DND-41 (cell line): ENCODE measurements at places on chromosomes 3 and 15.

DNA sequence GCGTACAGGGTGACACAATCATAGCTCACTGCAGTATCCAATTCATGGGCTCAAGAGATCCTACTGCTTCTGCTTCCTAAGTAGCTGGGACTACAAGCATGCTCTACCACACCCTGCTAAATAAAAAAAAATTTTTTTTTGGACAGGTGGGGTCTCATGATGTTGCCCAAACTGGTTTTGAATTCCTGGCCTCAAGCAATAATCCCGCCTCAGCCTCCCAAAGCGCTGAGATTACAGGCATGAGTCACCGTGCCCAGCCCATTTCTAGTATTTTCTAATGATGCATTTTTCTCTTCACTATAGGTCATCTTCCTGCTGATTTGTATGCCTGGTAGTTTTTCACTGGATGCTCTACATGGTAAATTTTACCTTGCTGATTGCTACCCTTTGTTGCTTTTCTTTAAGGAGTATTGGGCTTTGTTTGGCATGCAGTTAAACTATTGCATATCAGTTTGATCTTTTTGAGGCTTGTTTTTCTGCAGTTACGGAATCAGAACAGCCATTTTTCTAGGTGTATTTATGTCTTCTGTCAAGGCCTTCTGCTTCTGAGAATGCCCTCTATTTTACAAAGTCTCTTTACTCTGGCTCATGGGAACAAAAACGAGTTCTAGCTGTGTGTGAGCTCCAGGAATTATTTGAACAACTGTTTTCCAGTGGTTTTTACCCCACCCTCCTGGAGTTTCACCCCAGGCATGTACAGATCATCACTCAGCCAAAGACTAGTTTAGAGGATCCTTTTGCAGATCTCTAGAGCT lies 14.2 kb upstream of the NPTN start:
- DNase-seq = no peak

GRCh38 chr3:161148832-161149475 lies 43.8 kb upstream of the B3GALNT1 start:
- DNase-seq = no peak

DNA sequence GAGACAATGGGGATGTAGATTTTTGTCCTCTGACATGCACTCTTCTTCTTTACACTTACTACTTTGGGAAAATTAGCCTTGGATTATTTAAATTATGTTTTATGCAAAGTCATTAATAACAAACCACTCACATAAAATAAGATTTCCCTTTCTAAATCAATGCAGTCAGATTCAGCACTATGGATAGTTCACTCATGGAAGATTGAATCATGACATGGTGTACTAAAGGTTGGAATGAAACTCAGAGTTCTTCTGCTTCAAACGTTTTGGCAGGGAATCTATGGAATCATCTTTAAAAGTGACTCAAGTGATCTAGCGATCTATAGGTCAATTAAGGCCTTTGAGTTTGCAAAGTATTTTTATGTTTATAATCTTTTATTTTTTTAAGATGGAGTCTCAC lies 154.3 kb downstream of the KCNMB2 start:
- no peak for DNase-seq

- DNase-seq = no peak
These were observed 1328.9 kb downstream of the ROBO2 start for GRCh38 chr3:78368636-78369345.

- DNase-seq = no peak
These were observed 7.1 kb downstream of the CPLX3 start for GRCh38 chr15:74833376-74834107.

- no peak for DNase-seq
These were observed 33.0 kb downstream of the CHD2 start for GRCh38 chr15:92932946-92933649.
